Fibroblast of skin of left quadriceps (primary cell): ENCODE measurements at places on chromosomes 13 and 19.

DNA sequence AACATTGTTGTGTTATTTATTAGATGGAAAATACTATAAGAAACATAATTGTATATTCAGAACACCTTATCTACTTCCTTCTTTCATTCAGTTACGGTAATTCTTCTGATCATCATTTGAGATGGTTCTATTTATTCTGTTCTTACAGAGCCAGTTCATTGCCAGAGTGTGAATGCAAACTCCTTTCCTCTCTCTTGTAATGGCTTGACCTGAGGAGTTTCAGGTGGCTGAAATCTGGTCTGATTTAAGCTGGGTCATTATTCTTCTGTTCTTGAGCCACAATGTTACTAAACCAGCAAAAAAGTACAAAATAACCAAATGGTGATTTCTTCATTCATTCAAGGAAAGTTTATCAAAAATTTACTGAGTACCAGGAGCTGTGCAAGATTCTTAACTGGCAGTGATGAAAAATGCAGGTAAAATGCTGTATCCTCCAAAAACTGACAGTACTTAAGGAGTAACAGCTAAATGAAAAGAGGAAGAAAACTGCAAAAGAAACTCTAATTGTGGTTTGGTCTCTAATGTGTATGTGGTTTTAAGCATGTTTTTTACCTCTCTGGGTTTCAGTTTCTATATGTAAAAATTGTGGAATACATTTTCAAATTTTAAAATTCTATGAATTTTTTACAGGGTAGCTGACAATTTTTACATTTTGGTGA lies 182.4 kb upstream of the UFM1 start:
- DNase-seq: no peak

- no peak for DNase-seq
Measured at GRCh38 chr13:20431080-20431479, 94.6 kb downstream of the CRYL1 start.

- DNase-seq: no peak
Measured at GRCh38 chr13:25992076-25992475, 59.7 kb downstream of the SHISA2 start.

DNA sequence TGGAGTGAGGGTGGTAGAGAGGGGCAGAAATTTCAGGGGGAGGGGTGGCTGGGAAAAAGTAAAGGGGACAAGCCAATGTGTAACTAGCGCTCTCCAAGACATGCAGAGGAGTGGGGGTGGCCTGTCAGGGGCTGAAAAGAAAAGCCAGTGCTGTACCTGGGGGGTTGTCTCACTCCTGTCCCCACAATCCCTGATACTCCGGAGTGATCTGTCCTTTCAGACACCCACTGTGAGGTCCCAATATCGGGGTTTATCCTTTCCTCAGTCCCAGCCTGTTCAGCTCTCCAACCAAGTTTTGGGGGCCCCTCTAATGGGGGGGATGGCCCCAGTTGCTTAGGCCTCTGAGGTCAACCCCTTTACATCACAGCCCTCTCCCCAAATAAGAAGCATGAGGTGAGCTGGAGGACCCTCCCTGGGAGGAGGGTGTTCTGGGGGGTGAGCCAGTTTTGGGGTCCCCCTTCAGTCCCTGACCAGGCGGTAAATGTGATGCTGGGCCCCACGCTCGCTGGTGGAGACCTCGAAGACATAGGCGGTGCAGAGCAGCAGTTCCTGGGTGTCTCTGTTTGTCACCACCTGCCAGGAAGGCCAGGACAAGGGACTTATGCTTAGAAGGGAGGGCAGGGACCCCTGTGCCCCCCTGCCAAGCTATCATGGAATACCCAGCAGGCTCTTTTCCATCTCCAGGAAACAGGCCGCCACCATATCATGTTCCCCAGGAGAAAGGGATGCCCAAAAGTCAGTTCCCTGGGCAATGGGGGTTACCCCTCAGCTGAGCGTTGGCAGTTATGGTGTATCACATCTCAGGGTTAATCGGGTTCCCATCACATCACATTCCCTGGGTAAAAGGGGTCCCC lies 5.9 kb downstream of the CD37 start:
- no peak for DNase-seq

DNA sequence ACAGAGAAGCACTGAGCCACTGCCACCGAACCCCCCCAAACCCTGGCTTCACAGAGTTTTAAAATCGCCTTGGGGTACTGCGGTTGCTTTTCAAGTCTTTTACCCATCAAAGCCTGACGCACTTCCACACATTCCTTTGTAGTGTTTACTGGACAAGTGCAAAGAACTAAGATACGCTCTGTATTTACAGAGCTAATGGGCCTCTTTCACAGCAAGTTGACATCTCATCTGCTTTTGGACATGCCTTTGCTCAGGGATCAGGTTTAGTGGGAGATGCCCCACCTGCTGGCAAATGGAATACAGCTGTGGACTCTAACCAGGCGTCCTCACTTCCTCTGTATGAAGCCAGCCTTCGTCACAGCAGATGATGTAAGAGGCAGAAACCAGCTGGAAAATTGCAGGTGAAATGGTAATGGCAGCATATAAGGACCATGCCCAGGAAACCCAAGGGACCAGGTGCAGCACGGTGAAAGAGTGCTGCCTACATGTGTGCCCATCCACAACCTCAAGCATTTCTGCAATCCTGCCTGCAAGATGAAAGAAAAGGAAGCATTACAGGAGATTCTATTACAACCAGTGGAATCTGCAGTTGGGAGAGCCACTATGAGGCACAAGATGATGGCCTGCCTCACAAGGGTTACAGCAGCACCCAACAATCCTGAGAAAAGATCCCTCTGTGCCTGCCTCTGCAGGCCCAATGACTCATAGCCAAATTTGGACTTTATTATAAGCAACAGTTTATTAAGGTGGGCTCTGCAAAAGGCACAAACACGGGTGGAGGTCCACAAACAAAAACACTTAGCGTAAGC lies 34.7 kb downstream of the BRD4 start:
- no peak for DNase-seq
